AG09319 (cell line): ENCODE measurements at places on chromosomes 6 and 20.
A peak's percentile ranks its signal among the peaks of the same experiment; 100 is the strongest.

GRCh38 chr6:153140299-153140698 lies 9.2 kb upstream of the RGS17 start:
- no peak for DNase-seq

- DNase-seq = peak; percentile 31
These were observed 168.7 kb upstream of the PRSS16 start for GRCh38 chr6:27078734-27079357.

DNA sequence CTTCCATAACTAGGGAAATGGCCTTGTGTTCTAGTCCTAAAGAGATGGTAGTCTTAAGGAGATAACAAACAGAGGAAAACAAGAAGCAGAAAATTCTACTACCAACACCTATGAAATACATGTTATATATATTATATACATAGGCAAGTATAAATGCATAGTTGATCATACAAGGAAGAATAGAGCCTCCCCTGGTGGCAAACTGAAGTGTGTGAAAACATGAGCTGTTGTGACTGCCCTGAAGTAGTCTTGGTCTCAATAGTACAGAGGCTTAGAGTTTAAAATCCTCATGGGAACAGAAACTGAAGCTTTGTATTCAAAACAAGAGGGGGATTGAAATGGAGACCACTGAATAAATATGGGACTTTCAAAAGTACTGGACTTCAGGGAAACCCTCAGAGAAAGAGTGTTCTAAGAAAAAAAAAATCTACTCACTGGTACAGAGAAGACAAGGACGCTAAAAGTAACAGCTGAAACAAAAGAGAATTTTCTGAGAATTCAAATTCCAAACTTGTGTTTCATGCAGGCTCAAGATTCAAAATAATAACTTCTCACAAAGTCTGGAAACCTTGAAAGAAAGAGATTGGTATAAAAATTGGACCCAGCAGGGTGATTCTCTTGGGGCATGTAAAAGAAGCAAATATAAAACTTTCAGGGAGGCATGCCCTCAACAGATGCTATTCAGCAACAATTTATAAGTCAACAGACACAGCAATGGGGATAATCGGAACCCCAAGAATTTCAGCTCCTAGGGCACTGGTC lies 59.7 kb upstream of the SAMD3 start:
- no peak for DNase-seq

- no peak for DNase-seq
These were observed 43.9 kb downstream of the BMP7 start for GRCh38 chr20:57222631-57222950.

GRCh38 chr6:49913636-49914375 lies 47.5 kb upstream of the CRISP1 start:
- DNase-seq = no peak

DNA sequence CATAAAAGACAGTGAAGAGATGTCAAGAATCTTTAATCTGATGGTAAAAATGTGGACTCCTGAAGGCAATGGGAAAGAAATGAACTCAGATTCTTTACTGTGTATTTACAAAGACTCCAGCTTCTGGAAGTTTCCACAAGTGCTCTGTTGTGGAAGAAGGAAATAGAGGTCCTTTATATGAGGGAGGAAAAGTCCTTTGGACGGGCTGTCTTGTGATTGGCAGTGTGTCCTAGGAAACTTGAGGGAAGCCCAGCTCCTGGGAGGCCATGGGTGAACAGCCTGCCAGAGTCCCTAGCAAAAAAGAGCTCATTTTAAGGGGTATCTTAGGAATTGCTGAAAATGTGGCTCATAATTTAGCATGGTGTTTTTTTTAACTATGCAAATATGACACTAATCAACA lies 92.0 kb downstream of the RNASET2 start:
- DNase-seq = no peak

- no peak for DNase-seq
These were observed 30.9 kb upstream of the MLN start for GRCh38 chr6:33834401-33835392.

- DNase-seq = no peak
These were observed 150.7 kb downstream of the RIMS1 start for GRCh38 chr6:72037006-72037405.

DNA sequence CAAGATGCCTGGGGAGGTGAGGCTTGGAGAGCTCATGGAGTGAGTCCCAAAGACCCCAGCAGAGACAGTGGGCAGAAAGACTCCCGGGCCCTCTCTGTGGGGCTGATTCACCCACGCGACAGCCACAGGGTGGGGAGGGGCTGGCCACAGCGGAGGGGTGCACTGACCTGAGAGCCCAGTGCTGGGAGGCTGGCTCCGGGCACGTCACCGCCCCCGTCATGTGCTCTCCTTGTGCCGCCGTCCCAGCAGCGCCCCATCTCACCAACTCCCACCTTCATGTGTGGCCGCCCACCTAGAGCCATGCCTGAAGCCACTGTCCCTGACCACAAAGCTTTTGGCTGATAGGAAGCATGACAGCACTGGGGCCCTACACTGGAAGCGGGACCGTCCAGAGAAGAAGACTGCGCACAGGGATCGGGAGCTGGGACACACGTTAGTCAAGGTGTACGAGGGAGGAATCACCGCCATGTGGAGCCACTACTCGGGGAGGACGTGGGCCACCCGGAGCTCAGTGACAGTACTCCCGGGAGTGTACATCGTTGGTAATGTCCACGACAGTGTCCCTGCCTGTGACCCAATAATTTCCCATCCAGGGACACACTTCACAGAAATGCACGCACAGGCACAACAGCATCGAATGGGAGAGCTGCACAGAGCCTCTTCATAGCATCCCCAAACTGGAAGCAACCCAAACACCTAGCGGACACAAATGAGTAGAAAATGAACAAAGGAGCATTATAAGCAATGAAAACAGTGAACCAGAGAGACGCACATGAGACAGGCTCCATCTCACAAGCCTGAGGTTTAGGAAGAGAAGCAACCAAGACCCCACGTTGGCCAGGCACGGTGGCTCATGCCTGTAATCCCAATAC lies 28.4 kb upstream of the FOXC1 start:
- no peak for DNase-seq

GRCh38 chr6:139028658-139029469 lies at the start of gene ABRACL:
Gene ABRACL (plus strand): TSS chr6:139028745. CDS start chr6:139034161, 5,416 bp downstream.
- no peak for DNase-seq

DNA sequence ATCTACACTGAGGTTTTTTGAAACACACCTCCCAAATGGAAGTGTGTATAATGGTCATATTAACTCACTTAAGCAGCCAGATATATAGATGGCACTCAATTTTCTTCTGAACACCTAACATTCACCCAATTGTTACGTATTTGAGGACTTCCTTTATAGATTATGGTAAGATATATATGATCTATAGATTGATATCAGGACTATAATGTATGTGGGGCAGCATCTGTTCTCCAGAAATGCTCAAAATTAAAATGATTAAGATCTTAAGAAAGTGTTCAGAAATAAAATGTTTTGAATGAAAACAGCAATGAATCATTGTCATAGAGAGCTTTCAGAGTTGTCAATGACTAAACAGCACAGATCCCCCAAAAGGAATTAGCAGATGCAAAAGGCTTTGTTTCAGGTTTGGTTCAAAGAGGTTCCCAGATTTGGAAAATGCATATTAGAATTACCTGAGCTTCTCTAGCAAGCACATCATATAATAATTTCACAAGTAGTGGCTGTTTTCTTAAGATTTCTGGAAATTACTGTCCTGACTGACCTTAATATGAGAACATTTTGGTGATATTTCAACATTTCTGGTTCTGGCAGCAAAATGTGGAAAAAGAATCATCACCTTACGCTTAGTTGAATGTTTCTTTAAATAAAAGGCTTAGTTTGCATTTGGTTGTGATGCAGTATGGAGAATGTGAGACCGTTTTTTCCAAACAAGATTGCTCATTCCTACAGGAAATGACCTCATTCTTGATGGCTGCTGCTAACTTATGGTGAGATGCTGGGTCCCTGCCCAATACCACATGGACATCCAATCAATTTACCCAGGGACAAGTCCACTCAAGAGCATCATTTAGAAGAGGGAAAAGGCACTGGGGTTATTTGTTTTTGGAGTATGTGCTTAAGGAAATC lies 31.5 kb downstream of the TRAF3IP2 start:
- peak; percentile 84 for DNase-seq

GRCh38 chr6:148761527-148762011 lies 14.7 kb downstream of the UST start:
- no peak for DNase-seq

GRCh38 chr20:21862956-21863355 lies 157.5 kb downstream of the PAX1 start:
- DNase-seq = no peak

DNA sequence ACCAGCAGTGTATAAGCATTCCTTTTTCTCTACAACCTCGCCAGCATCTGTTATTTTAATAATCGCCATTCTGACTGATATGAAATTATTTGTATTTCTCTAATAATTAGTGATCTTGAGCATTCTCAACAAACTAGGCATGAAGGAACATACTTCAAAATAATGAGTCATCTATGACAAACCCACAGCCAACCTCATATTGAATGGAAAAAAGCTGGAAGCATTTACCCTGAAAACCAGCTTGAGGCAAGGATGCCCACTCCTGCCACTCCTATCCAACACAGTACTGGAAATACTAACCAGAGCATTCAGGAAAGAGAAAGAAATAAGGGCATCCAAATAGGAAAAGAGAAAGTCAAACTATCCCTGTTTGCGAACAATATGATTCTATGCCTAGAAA lies 390.6 kb upstream of the ID4 start:
- no peak for DNase-seq

DNA sequence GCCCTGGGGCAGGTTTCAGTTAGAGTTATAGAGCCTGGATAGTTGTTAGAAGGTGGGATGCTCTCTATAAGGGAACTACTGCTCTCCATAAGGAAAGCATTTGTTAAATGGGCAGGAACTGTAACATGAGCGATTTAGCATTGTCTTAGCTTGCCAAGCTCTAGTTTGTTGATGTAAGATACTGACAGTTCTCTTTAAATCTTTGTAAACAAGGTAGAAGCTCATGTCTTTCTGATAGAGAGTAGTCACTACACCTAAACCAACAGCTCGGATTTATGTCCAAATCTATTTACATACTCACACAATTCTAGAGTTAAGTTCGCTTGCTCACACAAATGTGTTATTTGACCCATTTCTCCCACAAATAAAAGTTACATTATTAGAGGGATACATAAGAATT lies 87.3 kb downstream of the PLCB1 start:
- no peak for DNase-seq

- DNase-seq = no peak
These were observed 39.4 kb downstream of the MAP7 start for GRCh38 chr6:136510782-136511181.

DNA sequence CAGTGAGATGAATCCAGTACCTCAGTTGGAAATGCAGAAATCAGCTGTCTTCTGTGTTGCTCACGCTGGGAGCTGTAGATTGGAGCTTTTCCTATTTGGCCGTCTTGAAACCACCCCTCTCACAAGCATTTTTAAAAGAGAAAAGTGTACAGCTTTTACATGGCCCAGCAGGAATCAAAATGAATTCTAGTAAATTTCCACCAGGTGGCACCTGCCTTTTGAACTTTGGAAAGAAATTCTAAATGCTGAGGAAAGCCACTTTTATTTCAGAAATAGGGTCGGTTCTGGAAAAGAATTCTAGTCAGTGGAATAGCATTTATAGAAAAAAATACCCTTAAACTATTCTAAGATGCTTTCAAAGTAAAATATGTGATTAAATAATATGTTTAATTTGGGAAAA lies 647.8 kb downstream of the CD109 start:
- DNase-seq = no peak

GRCh38 chr6:170305805-170306323 lies 694 bp upstream of the FAM120B start:
- DNase-seq = no peak

GRCh38 chr20:56200456-56200855 lies 48.1 kb upstream of the MC3R start:
- no peak for DNase-seq

GRCh38 chr6:129251669-129252376 lies 368.9 kb downstream of the LAMA2 start:
- DNase-seq = peak; percentile 37

GRCh38 chr6:37210313-37210968 lies 40.5 kb downstream of the PIM1 start:
- peak; percentile 52 for DNase-seq

GRCh38 chr6:99030915-99031314 lies 83.2 kb upstream of the FBXL4 start:
- no peak for DNase-seq

DNA sequence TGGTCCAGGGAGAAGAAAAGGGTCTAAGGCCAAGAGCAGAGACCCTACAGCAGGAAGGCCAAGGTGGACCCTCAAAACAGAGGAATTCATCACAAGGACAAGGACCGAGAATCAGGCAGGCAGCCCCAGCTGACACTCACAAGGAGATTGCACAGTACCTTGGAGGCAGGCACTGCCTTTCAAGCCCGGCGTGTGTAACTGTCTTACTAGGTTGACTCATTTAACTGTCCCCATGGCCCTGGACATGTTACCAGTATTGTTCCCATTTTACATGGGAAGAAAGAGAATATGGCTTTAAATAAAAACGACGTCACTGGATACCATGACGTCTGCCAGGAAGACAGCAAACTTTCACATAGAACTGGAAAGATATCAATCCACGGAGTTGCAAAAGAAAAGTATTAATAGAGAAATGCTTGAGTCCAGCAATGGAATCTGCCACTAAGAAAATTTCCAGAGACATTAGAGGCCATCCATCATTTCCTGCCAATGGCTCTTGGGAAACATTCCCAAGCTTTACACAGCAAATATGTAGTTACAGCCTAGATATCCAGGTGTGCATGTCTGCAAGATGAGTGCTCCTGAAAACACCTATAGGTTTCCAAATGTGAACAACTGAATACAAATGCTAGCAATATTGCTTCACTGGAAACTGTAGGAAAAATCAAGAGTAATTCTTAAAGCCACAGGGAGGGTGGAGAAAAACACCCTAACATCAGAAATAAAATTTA lies 111.5 kb upstream of the RPS6KA2 start:
- DNase-seq = no peak

DNA sequence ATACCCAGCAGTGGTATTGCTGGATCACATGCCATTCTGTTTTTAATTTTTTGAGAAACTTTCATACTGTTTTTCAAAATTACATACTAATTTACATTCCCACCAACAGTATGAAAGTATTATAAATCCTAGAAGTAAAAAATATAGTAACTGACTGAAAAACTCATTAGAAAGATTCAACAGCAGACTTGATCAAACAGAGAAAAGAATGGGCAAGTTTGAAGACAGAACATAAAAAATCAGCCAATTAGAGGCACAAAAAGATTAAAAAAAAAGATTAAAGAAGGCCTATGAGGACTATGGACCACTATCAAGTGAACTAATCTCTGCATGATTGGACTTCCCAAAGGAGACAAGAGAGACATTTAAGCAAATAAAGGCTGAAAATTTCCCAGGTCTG lies 144.0 kb upstream of the GRIK2 start:
- DNase-seq = no peak

- no peak for DNase-seq
These were observed 467.4 kb upstream of the ID4 start for GRCh38 chr6:19369785-19370184.

DNA sequence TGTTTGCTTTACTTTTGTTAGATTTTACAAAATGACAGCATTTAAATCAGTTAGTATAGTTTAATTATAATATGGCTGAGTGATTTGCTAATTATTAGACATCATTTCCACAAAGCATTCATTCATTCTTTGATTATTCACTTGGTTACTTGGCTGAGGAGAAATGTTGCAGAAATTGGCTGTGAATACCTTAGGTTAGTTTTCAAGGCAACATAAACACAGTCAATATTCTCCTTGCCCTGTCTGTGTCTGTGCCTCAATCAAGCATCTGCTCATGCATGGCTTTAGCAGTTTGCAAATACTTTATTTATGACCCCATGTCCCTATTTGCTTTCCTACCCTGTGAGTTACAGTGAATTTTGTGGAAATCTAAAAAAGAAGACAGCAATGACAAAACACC lies 718.3 kb downstream of the EPM2A start:
- no peak for DNase-seq

- no peak for DNase-seq
These were observed 15.4 kb downstream of the FOXC1 start for GRCh38 chr6:1624851-1625781.
